Endothelial cell (in vitro differentiated cells): ENCODE measurements at places on chromosomes 1 and 21.
A peak's percentile ranks its signal among the peaks of the same experiment; 100 is the strongest.

- H3K4me3 ChIP-seq = no peak overlapping the region
- no peak for DNase-seq
- H3K36me3 ChIP-seq = no peaks in the 10 kb centered on the region
Measured at GRCh38 chr1:228555074-228555994, 68.2 kb downstream of the RNF187 start.

GRCh38 chr1:115642168-115643072 is 650 bp downstream of the VANGL1 start:
- peak overlapping the region; percentile 40 for H3K27ac ChIP-seq
- H3K4me3 ChIP-seq = peak overlapping the region; percentile 93
- peaks cover 21% of the 10 kb centered on the region for H3K36me3 ChIP-seq
- H3K4me1 ChIP-seq = peaks cover 15% of the 10 kb centered on the region
- peaks cover 14% of the 10 kb centered on the region for H3K27me3 ChIP-seq

DNA sequence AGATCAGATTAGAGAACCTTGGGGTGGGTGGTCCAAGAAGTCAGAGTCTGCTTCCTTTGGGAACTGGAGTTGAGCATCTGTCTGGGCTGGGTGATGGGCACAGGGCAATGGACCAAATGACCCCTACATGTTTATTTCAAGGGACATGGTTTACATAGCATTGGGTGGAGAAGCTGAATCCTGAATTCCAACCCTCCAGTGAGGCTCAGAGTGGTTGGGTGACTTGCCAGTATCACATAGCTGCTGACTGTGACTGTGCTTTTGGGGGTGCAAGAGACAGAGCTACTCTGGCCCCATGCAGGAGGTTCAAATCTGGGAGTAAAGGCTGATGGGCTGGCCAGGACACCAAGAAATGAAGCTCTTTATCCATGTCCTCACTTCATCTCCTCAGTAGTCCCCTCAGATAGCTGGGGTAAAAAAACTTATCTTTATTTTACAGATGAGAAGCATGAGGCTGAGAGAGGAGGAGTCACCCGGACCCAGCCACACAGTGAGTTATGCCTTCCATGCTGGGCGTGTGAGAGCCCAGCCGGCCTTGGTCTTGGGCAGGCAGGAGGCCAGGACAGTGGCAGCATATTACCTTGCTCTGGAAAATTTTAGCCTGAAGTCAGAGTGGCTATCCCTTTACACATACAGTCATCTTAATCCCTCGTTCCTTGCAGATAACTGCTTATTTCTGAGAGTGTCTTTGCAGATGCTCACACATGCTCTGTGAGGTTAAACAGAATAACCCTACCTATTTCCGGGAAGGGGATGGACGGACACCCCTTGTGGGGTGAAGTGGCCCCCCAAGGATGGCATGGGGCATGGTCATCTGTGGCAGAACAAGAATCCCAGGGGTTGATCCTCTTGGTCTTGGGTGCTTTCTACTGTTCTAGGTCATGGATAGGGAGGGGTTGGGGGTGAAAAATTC is 2.8 kb upstream of the SERINC2 start:
- no peaks in the 10 kb centered on the region for H3K36me3 ChIP-seq
- no peak for DNase-seq
- peaks cover 16% of the 10 kb centered on the region for H3K27me3 ChIP-seq
- peaks cover 15% of the 10 kb centered on the region for H3K4me1 ChIP-seq

DNA sequence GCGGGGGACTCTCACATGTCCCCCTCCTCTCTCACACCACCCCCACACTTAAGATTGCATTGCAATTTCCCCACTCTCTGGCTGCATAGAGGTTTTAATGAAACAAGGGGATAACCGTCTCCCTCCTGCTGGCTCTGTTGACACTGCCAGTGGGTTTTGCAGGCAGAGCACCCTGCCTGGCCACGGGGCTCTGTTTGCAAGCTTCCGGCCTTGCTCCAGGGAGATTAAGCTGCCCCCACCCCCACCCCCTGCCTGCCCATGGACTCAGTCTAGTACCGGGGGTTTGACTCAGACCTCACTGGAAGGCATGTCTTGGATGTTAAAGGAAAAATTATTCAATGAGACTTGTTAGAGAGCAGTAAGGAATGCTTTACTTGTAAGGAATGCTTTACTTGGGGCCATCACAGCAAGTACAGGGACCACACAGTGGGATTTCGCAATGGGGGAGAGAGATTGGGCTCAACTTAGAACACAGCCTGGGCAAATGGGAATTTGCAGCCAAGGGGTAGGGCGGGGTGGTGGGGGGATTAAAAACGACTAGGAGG is 101.0 kb downstream of the AJAP1 start:
- H3K4me3 ChIP-seq = no peak overlapping the region
- H3K4me1 ChIP-seq = no peaks in the 10 kb centered on the region
- H3K27me3 ChIP-seq = peaks cover 8% of the 10 kb centered on the region
- peaks cover 7% of the 10 kb centered on the region for H3K36me3 ChIP-seq
- no peak overlapping the region for H3K27ac ChIP-seq
- DNase-seq = no peak

GRCh38 chr1:221961532-221962292 is 219.8 kb upstream of the DUSP10 start:
- H3K36me3 ChIP-seq = no peaks in the 10 kb centered on the region
- no peak overlapping the region for H3K27ac ChIP-seq
- H3K27me3 ChIP-seq = no peaks in the 10 kb centered on the region
- DNase-seq = no peak
- H3K4me3 ChIP-seq = no peak overlapping the region

DNA sequence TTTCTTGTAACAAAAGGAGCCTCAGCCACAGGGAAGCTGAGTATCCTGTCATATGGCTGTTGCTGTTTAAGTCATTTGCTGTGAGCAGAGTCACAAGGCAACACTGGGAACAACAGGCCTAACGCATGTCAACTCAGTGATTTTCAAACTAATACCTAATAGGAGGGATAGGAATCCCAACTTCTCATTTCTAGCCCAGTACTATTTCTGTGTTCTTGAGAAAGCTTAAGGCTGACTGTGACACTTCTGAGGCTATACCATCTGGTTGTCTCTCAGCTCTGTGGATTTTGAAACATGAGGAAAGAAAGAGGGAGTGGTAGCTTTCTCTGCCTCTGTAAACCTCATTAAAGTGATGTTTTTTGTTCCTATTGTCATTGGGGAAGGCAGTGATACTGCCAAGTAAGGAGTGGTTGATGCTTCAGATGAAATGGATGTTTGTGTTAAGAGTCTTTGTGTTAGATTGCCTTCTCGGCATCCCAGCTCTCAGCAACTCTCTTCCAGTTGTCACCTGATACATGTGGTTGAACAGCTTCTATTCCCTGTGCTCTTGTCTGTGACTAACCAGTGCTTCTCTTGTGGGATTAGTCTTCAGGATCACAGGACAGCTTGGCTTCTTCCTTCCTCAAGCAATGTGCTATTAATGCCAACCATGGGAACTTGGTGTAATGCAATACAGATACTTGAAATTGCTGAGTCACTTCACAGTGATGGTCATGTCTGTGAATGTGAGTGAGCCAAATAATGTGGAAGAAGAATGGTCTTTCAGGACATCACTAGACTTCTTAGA is 166.8 kb upstream of the IVNS1ABP start:
- no peak overlapping the region for H3K27ac ChIP-seq
- no peak for DNase-seq
- no peaks in the 10 kb centered on the region for H3K27me3 ChIP-seq

DNA sequence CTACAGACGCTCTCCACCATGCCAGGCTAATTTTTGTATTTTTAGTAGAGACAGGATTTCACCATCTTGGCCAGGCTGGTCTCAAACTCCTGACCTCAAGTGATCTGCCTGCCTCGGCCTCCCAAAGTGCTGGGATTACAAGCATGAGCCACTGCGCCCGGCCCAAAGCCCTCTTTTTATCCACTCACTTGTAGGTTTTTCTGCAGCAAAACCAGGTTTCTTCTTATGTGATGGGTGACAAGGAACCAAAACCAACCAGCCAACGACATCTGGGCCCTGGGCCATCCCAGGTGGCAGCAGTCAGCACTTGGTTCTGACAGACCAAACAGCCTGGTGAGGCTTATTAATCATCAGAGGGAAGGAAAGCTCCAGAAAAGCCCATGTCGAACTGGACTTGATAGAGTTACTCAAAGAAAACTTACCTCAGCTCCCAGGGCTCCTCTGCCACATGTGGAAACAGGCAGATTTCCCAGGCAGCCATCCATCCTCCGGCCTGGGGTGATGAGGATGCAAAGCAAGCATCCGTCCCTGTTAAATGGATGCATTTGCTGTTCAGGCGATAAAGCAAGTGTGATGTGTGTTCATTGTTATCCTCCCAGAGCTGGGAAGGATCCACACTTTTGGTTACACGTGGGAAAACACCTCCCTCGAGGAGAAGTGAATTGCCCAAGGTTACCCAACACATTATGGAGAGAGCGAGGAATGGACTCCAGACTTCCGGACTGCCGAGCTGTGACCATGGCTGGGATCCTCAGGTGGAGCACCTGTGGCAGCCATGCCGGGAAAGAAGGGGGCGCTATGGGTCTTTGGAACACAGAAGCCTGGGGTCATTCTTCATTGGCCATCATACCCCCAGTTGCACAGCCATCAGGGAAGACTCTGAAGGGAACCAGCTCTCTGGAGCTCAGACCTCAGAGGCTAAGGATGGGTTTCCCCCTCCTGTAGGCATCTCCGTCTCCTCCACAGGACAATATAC is 118.8 kb downstream of the HUNK start:
- H3K36me3 ChIP-seq = peaks cover 18% of the 10 kb centered on the region
- H3K27ac ChIP-seq = no peak overlapping the region
- H3K4me3 ChIP-seq = no peak overlapping the region
- no peaks in the 10 kb centered on the region for H3K4me1 ChIP-seq
- DNase-seq = peak; percentile 45

GRCh38 chr1:160827418-160827817 is 31.4 kb downstream of the LY9 start:
- peaks cover 4% of the 10 kb centered on the region for H3K27me3 ChIP-seq
- DNase-seq = no peak
- H3K27ac ChIP-seq = no peak overlapping the region
- peaks cover 9% of the 10 kb centered on the region for H3K4me1 ChIP-seq
- H3K4me3 ChIP-seq = no peak overlapping the region
- no peaks in the 10 kb centered on the region for H3K36me3 ChIP-seq

DNA sequence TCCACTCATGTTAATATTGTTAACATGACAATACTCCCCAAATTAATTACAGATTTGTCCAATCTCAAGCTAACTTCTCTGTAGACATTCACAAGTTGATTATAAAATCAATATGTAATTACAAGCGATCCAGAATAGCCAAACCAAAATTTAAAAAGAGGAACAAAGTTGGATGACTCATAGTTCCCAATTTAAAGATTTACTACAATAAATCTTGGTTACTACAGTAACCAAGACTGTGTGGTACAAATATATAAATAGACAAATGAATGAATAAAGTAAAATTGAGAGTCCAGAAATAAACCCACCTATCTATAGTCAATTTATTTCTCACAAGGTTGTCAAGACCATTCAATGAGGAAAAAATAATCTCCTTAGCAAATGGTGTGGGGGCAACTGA is 7.1 kb upstream of the KRTAP10-4 start:
- H3K36me3 ChIP-seq = no peaks in the 10 kb centered on the region
- no peak for DNase-seq
- peaks cover 3% of the 10 kb centered on the region for H3K27me3 ChIP-seq
- no peaks in the 10 kb centered on the region for H3K4me1 ChIP-seq
- no peak overlapping the region for H3K4me3 ChIP-seq
- no peak overlapping the region for H3K27ac ChIP-seq

DNA sequence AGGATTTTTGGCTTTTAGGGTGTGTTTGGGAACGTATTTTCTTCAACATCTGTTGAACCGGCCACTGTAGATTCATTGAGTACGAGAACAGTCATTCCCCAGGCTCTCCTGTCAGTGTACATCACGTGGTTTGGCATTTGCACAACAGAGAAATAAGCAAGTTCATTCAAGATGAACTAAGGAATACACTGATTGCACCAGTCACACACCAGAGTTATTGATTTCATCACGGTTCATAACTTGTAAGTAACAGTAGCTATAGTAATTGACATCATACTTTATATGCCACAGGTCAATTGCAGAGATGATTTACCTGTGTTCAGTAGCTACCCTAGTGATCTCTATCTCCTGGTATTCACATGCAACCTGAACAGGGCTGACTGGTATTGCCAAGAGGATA is 90.7 kb upstream of the ETS2 start:
- no peak overlapping the region for H3K27ac ChIP-seq
- no peaks in the 10 kb centered on the region for H3K36me3 ChIP-seq
- H3K4me1 ChIP-seq = peaks cover 3% of the 10 kb centered on the region
- peaks cover 2% of the 10 kb centered on the region for H3K27me3 ChIP-seq

DNA sequence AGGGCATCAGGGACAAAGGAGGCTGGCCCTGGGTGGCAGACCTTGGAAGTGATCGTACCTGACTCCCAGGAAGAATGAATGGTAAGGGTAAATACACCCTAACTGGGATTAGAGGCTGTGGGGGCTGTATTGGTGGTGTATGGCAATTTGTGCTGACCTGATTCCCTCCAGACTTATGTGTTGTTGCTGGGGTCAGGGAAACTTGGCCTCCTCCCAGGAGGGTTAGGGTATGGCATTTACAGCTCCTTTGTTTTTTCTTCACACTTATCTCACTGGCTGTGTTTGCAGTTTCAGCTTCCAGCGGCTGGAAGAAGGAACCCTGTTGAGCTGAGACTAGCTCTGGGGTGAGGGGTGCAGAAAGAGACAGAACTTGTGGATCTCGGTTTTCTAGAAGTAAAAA is 8.2 kb downstream of the VANGL1 start:
- no peaks in the 10 kb centered on the region for H3K27me3 ChIP-seq
- H3K36me3 ChIP-seq = no peaks in the 10 kb centered on the region
- H3K27ac ChIP-seq = peak overlapping the region; percentile 68
- no peak for DNase-seq

DNA sequence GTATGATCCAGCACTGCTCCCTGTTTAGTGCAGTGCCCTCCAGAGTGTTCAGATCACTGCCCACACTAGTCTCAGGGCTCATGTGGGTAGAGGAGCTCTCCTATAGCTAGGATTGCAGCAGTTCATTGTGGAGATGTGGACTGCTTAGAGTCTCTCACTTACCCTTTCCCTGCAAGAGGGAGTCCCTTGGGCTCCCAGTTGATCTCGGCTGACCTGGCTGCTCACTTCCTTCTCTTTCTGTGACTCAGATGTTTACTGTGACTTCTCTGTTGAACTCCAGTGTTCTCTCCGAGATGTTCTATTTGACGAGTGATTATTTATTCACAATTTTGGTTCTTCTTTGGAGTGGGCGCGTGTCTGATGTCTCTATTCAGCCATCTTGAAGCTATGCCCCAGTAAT is 141.9 kb downstream of the PTBP2 start:
- no peak for DNase-seq
- H3K4me1 ChIP-seq = no peaks in the 10 kb centered on the region
- H3K4me3 ChIP-seq = no peak overlapping the region

DNA sequence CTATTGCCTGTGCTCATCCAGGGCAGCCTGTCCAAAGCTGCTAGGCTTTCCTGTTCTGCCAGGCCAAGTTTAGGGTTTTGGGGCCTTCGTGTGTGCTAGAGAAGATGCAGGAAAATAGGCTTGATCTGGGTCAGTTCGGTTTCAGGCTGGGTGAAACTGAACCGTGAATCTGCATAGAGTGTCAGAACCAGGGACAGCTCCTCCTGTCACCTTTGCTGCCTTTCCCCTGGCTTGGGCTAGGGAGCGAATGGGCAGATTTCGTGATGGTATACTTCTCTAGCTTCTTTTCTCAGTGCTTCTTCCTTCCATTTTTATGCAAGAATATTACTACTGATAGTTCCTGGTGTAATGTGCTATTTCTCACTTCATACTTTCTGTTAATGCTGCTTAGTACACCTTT is 6.0 kb upstream of the AGO1 start:
- no peak overlapping the region for H3K27ac ChIP-seq
- H3K27me3 ChIP-seq = peaks cover 1% of the 10 kb centered on the region
- no peaks in the 10 kb centered on the region for H3K36me3 ChIP-seq
- peak; percentile 43 for DNase-seq
- H3K4me3 ChIP-seq = no peak overlapping the region
